ENCODE measurements at places on chromosomes 3 and 15.

DNA sequence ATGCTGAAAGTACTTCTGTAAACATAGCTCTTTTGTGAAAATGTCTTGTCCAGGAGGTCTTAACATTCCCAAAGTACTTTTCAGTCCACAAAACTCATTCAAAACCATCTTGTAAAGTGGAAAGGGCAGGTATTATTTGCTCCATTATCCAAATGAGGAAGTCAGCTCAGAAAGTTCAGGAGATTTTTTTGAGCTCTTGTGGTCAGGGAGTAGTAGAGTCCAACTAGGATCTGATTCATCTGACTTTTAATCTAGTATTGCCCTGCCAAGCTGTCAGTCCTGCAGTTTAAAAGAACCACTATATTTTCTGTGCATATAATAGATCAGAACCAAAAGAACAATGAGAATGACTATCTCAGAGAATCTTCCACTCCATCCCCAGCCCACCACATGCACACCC lies 83.5 kb downstream of the FOXB1 start:
- DNase-seq, result no peak

GRCh38 chr3:31011380-31011779 lies 116.9 kb upstream of the GADL1 start:
- no peak for DNase-seq

GRCh38 chr3:100698736-100699135 lies 10.6 kb upstream of the TFG start:
- DNase-seq, result no peak

GRCh38 chr15:74007820-74008371 lies 13.4 kb downstream of the PML start:
- DNase-seq, result no peak

GRCh38 chr3:157282261-157283191 lies 122.6 kb upstream of the CCNL1 start:
- no peak for DNase-seq

DNA sequence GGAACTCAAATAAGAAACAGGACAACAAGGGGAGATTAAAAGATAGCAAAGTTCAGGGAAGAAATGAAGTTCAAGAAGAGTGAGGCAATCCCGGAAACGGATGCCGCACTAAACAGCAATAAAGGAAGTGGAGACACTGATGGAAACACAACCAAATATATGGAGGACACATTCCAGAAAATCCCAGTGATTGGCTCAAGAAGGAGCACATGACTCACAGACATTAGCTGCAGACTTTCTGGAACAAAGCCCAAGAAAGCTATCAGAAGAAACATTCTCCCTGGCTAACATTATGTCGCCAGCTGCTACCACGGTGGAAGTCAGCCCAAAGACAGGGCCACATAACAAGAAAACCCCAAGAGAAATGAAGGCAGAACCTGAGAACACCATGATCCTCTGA lies 18.1 kb upstream of the VGLL4 start:
- DNase-seq, result no peak

GRCh38 chr3:37731895-37732294 lies 129.8 kb upstream of the CTDSPL start:
- DNase-seq, result no peak

DNA sequence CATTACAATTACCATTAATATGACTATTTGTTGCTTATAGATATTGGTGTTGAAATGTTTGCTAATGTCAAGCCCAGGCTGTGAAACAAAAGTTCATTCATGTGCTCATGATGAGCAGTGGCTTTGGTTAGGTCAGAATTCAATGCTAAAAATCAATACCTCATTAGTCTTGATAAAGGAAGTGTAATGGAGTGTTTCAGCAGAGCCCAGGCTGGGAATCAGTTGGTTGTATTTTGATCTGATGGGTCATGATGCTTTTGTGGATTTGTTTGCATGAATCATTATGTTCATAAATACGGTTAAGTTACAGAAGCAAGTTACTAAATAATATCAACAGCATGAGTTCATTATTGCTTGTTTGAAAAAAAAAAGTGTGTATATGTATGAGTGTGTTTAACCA lies 13.6 kb upstream of the ZNF774 start:
- DNase-seq, result no peak

- DNase-seq, result no peak
Measured at GRCh38 chr3:123202451-123202850, 708 bp downstream of the SEC22A start.

DNA sequence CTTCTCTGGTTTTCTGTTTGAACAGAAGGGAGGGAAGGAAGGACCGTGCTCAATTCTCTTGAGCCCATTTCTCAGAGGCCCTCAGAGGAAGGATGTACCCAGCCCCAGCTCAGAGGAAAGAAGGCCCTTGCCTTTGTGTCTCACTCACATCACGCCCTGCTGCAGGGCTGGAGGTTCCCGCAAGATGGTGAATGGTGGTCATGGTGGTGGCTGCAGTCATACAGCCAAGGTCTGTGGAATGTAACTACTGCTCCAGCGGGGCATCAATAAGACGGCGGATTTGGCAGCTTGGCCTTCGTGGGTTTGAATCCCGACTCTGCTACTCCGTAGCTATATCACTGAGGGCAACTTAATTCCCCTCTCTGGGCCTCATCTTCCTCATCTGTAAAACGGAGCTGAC lies 62.9 kb downstream of the SLC6A1 start:
- no peak for DNase-seq

- no peak for DNase-seq
Measured at GRCh38 chr3:53939813-53940212, 48.2 kb upstream of the SELENOK start.

DNA sequence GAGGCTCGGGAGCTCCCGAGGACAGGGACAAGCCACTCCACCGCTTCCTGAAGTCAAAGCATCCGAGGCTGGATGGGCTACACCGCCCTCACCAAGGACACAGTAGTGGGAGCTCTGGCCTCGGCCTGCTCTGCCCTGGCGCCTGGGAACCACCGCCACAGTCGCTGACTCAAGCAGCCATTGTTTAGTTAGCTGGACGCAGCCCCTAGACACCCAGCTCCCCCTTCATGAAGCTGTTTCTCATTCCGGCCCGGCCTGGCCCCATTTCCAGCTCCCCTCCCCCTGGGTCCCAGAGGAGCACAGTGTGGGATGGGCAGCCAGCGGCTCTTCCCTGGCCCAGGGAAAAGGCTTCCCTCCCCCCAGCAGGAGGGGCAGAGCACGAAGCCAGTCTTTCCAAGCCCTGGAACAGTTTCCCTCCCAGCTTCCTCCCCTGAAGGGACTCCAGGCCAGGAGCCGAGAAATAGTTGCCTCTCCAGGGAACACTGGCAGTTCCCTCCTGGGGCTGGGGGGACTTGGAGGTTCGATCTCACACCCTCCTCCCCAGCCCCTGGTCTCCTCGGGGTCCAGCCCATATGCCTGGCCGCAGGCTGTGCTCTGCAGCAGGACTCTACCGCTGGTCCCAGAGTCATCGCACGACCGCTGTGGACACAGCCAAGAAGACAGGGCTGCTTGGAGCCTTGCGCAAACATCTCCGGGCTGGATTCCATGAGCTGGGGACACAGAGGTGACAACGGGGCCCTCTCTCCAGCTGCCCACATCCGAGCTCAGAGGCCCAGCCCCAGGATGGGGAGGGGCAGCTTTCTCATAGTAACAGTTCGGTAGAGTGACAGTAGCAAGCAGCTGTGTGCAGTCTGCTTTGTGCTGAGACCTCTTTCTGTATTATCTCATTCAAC lies 10.0 kb downstream of the PLXND1 start:
- DNase-seq, result peak; percentile 20

GRCh38 chr15:100911086-100911485 lies 8.1 kb upstream of the LRRK1 start:
- DNase-seq, result no peak

DNA sequence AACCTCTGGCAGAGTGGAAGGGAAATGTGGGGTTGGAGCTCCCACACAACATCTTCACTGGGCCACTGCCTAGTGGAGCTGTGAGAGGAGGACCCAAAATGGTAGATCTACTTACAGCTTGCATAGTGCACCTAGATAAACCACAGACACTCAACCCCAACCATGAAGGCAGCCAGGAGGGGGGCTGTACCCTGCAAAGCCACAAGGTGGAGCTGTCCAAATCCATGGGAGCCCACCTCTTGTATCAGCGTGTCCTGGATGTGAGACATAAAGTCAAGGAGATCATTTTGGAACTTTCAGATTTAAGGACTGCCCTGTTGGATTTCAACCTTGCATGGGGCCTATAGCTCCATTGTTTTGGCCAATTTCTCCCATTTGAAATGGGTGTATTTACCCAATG lies 20.9 kb downstream of the TP63 start:
- no peak for DNase-seq

DNA sequence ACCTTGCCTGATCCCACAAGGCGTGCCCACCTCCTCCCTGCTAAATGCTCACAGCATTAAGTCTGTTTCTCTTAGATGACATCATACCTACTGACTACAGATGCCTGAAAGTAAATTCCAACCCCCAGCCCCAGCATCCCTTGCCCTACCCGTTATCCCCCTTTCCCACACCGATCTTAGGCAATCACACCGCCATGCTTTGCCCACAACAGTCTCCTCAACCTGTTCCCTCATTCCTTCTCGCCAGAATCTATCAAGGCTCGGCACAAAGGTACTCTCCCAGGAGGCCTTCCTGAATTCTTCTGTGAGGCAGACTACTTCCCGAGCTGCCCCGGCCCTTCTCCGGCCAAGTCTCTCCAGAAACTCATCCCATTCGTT lies 789 bp upstream of the SEC61A1 start:
- no peak for DNase-seq

GRCh38 chr3:55203546-55203945 lies 275.7 kb upstream of the LRTM1 start:
- DNase-seq, result no peak

GRCh38 chr3:64530434-64531049 lies 157.3 kb downstream of the ADAMTS9 start:
- DNase-seq, result no peak

DNA sequence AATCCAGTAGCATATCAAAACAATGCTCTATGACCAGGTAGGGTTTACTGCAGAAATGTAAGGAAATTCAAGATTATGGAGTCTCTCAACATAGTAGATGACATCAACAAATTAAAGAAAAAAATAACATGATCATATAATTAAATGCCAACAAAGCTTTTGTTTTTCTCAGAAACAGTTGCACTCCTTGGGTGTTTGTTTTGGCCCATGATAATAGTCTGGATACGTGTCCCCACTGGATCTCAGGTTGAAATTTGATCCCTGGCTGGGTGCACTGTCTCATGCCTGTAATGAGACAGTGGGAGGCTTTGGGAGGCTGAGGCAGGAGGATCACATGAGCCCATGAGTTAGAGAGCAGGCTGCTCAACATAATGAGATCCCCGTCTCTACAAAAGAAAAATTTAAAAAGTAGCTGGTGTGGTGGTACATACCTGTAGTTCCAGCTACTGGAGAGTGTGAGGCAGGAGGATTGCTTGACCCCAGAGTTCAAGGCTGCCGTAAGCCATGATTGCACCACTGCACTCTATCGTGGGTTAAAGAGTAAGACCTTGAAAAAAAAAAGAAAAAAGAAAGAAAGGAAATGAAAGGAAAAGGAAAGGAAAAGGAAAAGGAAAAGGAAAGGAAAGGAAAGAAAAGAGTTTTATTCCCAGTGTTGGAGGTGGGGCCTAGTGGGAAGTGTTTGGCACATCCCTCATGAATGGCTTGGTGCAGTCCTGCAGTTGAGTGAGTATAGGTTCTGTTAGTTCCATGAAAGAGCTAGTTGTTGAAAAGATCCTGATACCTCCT lies 53.3 kb upstream of the FOXB1 start:
- DNase-seq, result no peak

DNA sequence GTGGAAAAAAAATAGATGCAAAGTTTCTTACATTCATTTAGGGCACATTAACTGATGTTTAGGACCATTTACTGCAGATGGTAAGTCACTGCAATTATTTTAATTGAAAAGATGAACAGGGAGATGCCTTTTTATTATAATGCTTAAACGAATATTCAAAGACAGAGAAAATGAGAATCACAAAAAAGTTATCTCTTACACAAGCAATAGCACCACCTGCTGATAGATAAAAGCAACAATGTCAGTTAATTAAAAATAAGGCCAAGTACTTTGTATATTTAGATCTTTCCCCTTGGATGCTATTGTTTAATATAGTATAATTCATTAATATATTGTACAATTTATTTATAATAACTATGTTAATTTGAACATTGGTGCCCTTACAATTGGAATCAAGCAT lies 55.9 kb downstream of the IFT80 start:
- DNase-seq, result no peak

DNA sequence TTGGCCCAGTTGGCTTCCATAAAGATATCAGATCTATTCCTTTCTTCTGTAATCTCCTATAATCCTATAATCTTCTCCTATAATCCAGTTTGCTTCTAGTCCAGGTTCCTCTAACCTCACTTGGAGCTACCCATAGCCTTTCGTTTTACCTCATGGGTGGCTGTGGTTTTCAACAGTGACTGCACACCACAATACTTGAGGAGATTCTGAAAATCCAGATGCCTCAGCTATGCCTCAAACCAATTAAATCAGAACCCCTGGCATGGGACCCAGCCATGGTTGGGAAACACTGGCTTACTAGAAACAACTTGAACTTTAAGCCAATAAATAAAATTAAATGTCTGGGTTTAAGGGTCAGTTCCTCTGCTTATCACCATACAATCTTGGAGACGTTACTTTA lies 86.1 kb upstream of the NTRK3 start:
- no peak for DNase-seq

GRCh38 chr3:170508291-170508690 lies 77.6 kb downstream of the SLC7A14 start:
- no peak for DNase-seq

GRCh38 chr15:74829486-74829885 lies 3.1 kb downstream of the CPLX3 start:
- DNase-seq, result no peak

GRCh38 chr3:122322095-122323075 lies 2.7 kb upstream of the CSTA start:
- DNase-seq, result peak; percentile 14

- DNase-seq, result no peak
Measured at GRCh38 chr15:69874321-69874720, 223.4 kb downstream of the TLE3 start.

DNA sequence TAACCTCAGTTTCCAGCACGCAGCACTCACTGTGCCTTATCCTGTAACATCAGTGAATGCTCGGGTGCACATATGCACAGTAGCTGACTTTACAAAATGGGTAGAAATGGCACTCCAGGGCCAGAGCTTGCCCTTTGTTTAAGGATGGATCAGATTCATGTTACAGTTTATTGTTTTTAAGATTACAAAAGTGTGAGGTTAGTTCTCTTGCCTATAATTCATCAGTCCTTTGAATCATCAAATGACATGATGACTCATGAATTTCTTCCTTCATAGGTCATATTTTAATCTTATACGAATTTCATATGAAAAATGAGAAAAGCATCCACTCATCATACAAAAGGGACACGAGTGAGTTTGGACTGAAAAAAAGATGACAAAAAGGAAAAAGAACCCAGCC lies 545.3 kb downstream of the GBE1 start:
- no peak for DNase-seq

- DNase-seq, result no peak
Measured at GRCh38 chr3:178736300-178736699, 200.1 kb downstream of the KCNMB2 start.

- DNase-seq, result no peak
Measured at GRCh38 chr3:57788624-57789018, 32.5 kb downstream of the SLMAP start.

- DNase-seq, result no peak
Measured at GRCh38 chr3:194069421-194070219, 66.3 kb upstream of the HES1 start.

- no peak for DNase-seq
Measured at GRCh38 chr15:90173372-90173771, 27.8 kb upstream of the SEMA4B start.
